DMS79 (cell line): ENCODE measurements at places on chromosomes 1 and 21.

GRCh38 chr1:111647736-111648135 is 28.1 kb downstream of the RAP1A start:
- DNase-seq, result no peak

DNA sequence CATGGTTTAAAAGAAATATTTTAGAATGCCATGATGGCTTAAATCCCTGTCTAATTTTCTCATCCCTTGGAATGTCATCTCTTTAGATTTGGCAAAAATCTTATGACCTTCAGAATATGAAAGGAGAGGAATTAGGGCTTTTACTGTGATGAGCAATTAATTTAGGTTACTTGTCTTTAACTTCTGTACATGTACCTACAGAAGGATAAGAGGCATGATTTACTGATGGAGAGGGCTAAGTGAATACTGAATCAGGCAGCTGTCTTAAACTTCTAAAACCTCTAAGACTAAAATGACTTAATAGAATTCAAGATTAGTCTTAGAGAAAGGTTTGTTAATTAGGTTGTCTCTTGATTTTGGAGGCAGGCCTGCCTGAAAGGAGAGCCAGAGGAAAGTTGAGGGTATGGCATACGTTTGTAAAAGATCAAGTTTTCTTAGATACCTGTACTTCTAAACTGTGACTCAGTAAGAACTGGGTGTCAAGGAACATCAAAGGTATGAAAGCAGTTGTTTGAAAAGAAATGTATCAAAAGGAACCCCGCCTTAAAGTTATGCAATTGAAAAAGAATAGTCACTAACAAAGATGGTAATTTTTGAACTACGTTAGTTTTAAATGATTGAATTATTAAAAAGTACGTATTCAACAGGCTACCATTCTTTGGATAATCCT is 12.5 kb downstream of the MACO1 start:
- no peak for DNase-seq

- DNase-seq, result peak; percentile 7
These were observed 296 bp upstream of the RNPEP start for GRCh38 chr1:201982082-201982622.

- no peak for DNase-seq
These were observed 20.6 kb downstream of the NDUFS5 start for GRCh38 chr1:39046613-39047210.

DNA sequence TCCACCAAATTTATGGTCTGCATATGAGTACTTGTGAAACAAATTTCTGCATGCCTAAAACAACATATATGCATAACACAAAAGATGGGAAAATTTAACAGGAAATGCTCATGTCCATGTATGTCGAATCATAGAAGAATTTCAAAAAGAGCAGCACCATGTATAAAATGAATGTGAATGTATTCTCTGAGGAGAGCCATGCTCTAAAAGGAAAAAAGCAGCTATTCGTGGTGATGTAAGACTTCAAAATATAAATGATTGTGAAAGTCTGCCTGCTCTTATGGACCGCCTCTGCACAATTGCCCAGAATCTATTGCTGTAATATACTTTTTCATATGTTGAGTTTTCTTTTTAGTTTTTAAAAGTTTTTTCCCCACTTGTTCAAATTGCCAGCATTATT is 66.8 kb downstream of the EPB41 start:
- no peak for DNase-seq

- DNase-seq, result no peak
These were observed 66.5 kb upstream of the SIPA1L2 start for GRCh38 chr1:232696466-232696865.

- no peak for DNase-seq
These were observed 163.3 kb upstream of the FAM78B start for GRCh38 chr1:166330096-166330495.

DNA sequence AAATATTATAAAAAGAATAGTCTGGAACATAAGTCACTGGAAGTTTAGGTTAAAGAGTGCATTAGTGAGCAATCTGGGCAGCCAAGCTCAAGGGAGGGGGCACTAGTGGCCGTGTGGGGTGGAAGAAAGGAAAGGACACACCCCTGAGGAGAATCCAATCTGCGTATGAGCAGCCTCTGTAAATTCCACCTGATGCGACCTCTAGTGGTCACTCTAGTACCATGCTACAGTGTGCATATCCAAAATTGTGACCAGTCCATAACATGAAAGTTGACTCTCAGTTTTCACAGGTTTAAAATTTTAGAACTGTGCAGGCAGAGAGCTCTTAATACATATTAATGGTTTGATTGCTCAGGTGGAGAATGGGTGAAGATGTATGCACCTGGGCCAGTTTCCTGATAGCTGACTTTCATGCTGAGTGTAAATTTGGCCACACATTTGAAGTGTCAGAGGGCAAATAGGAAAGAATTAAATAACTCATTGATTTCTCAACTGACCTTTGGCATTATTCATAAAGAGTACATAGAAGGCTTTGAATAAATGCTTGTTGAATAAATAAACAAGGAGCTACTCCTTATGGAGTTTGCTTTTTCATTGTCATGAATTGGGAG is 105.9 kb upstream of the C21orf91 start:
- DNase-seq, result no peak

- no peak for DNase-seq
These were observed 1.2 kb downstream of the NHLH2 start for GRCh38 chr1:115839679-115840237.

DNA sequence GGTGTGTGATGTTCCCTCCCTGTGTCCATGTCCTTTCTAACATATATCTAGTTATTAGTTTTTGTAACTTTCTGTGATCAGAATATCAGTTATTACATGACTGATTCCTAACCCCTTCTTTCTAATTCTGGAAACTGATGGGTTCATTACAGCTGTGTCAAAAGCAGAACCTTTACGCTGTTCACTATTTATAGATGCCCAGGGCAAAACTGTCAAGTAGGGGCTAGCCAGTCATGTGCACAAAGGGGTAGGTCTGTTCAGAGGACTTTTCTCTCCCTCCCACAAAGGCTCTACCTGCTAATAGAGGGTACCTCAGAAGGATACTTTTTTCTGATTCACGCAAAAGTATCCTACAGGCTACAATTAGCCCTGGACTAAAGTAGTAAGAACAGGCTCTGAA is 79.2 kb downstream of the NRDC start:
- no peak for DNase-seq

DNA sequence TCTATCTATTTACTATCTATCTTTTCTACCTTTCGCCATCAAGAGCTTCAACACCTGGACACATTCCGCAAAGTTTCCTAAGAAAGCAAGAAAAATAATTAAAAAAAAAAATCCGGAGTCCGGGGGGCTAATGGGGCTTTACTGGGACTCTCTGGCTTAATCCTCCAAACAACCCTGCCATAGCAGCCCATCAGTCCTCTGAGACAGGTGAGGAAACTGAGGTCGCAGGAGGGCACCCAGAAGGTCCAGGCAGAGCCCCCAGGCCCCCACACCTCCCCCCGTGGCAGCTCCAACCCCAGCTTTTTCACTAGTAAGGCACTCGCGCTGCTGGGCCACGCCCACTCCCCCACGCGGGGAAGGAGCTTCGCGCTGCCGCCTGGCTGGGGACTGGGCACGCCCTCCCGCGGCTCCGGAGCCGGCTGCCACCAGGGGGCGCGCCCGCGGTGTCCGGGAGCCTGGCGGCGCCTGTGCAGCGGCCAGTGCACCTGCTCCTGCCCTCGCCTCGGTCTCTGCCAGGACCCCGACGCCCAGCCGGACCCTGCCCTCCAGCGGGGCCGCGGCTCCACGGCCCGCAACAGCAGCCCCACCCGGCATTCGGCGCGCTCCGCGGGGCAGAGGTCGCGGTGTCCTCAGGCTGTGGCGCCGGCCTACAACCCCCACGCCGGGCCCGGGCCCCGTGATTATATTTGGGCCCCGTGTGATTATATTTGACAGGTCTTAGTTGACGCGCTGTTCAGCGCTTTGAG is 54.1 kb upstream of the SAMD11 start:
- no peak for DNase-seq

- DNase-seq, result no peak
These were observed 819 bp downstream of the SLC25A34 start for GRCh38 chr1:15736892-15737261.

DNA sequence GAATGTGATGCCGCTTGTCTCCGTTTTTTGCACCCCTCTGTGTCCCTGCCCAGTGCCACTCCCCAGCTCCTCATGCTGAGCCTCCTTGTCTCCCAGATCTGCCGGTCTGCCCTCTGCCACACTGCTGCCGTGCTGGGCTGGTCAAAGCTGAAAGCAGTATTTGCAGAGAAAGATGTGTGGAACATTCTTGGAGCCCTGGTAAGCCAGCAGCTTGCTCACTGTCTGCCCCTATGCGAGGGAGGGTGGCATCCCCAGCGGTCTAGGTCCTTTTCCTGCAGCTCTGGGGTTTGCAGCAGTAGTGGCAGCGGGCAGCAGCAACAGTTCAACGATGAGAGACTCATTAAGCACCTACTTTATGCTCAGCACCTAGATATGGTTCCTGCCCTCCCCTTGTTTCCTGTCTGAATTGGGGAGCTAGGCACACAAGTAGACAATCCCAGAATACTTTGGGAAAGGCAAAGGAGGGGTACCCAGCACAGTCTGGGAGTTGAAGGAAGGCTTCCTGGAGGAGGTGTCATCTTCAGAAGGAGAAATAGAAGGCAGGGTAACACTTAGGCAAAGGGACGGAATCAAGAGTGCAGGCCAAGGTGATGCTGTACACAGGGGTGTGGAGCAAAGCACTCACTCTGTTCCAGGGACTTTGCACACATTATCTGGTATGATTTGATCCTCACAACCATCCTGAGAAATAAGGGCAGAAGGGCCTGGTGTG is 63.1 kb downstream of the KIF21B start:
- DNase-seq, result no peak

DNA sequence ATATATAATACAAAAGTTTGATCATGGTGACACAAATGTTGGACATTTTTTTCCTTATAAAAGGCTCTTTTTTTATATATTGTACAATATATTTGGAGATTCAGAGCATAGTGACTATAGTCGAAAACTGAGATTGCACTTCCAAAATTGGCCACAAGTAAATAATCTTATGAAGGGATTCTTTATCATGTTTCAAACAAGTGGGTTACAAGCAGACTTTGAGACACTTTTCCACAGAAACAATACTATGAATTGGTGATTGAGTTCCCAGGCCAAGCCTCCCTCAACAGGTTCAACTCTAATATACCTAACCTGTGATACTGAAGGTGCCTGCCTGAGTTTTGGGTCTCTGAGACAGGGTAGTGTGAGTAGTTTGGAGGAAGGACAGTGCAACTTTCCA is 13.8 kb downstream of the LEPR start:
- DNase-seq, result no peak

GRCh38 chr1:6172549-6172948 is 7.6 kb downstream of the CHD5 start:
- DNase-seq, result no peak

DNA sequence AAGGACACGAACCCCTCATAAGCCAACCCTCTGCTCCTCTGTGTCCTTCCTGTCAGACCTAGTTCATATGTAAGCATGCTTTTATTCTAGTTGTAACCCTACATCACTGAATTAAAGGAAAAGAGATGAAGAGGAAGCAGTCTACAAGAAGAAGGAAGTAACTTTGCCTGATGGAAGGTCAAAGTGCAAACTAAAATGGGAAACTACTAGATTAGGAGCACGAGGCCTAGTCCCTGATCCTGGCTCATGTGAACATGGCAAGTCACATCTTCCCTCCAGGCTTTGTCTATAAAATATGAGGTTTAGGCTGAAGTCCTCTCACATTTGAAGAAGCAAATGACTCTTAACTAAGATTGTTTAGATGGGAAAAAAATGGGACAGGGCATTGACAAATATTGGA is 13.2 kb downstream of the ZMYND12 start:
- DNase-seq, result no peak

DNA sequence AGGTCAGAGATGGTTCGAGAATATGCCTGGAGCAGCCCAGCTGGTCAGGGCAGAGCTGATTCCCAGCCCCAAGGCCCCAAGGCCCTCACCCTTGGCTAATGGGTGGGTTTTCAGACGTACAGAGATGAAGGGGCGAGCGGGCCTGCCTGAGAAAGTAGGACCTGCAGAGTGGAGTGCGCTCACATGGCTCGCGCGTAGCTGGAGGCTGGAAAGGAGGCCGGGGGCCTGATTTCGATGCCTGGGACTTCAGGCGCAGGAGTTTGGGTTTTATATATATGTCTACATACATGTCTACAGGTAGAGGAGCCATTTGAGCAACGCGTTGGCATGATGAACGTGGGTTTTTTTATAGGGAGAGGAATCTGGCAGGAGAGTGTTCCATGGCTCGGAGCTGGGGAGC is 8.9 kb downstream of the COQ8A start:
- DNase-seq, result no peak

GRCh38 chr1:168531615-168532345 is 12.0 kb downstream of the XCL2 start:
- no peak for DNase-seq

DNA sequence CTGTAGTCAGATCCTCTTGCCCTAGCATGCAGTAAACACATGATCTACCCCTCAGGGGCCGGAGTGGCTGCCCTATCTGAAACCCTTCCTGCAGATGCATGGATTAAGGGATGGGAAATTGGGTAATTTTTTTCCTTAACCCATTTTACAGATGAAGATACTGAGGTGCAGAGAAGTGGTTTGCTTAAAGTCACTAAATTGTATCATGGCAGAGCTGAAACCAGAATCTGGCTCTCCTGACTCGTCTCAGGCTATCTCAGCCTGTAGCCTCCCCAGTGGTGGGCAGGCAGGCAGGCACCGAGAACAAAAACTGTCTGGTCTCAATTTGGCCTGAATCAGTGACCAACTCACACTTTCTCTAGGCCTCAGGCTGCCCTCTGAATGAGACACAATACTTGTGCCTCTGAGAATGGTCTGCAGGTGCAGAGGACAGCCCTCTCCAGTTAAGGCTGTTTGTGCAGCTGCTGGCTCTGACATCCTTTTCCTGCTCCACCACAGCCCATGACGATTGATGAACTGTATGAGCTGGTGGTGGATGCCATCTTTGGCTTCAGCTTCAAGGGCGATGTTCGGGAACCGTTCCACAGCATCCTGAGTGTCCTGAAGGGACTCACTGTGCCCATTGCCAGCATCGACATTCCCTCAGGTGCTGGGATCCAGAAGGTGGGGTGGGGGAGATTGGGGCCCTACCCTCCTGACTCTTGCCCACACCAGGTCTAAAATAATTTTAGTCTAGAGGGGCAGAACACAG is 1.5 kb downstream of the NAXE start:
- no peak for DNase-seq

- DNase-seq, result no peak
These were observed 6.0 kb downstream of the COLGALT2 start for GRCh38 chr1:184031409-184032107.

- DNase-seq, result no peak
These were observed 18.6 kb downstream of the NKAIN1 start for GRCh38 chr1:31221072-31221471.

DNA sequence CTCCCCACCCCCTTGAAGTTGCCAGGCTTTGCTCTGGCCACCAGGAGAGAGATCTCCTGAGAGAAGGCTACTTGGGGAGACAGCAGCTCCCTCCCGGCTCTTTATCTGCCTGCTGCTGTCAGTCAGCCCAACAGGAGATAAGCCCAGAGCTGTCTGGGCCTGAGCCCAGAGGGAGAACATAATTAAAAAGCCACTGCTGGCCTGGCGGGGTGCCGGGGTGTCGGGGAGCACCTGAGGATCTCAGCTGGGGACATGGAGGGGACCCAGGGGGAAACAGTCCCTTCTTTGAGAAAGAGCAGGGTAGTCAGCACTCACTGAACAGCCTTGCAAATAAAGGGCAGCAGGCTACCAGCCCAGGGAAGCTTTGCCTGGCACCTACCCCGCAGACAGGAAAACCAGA is 17.9 kb downstream of the VWA5B1 start:
- no peak for DNase-seq

- DNase-seq, result no peak
These were observed 57.9 kb upstream of the TRIM67 start for GRCh38 chr1:231103961-231104360.
